ENCODE measurements at places on chromosomes 11 and 22.

DNA sequence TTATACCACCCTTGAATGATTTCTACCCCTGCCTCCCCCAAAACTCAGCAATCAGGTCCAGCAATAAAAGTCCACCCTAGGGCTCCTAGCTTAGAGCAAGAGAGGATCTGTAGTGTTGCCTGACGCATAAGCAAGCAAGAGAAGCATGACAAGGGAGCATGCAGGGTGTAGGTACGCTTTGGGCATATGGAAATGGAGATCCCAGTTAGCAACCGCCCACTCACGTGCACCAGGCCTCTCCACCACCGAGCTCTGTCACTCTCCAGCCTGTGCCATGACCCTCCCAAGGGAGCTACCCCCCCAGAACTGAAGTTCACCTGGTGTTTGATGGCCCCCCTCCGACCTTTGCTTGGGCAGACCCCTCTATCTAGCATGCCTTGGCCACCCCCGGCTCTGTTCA is 39.4 kb downstream of the SERPINH1 start:
- DNase-seq = no peak

DNA sequence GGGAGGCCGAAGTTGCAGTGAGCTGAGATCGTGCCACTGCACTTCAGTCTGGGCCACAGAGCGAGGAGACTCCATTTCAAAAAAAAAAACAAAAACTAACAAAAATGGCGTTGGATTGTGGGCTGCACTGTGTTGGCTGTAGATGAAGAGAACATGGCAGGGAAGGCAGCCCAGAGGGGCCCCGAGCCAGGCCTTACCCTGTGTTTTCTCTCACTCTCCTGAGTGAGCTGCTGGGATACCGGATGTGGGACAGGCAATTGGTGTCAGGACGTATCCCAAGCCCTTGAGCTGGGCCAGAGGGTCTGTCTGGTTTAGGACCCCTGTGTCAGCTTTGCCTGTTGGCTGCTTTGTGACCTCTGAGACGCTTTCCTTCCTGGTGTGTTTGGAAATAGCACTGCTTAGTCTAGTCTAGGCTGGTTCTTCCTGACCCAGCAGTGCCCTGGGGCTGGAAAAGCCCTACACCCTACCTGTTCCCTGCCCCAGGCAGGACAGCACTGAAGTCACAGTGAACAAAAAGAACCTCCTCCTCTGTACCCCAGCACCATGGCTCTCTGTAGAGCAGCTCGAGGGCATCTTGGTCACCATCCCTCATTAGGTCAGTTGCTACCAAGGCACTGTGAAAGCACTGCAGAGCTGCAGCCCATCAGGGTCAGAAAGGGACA is 17.8 kb downstream of the CHADL start:
- no peak for DNase-seq

- DNase-seq = no peak
These were observed 18.2 kb downstream of the ZBTB16 start for GRCh38 chr11:114077482-114078305.

DNA sequence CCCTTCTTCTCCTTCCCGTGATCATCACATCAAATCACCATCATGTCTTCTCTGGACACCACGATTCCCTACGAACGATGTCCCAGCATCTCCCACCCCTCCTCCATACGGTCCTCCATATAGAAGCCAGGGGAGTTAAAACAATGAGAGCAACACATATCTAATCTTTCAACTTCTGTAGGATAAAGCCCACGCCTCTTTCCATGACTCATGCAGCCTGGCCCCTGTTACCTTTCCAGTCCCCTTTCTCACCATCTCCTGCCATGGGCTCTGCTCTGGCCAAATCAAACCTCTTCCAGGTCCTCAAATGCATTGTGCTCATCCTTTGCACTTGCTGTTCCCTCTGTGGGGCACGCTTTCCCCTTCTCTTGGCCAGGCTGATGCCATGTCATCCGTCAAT is 23.6 kb downstream of the RPS6KA4 start:
- DNase-seq = no peak

GRCh38 chr11:116114198-116114651 is 610.0 kb upstream of the CADM1 start:
- DNase-seq = no peak

GRCh38 chr11:92948116-92948515 is 21.3 kb upstream of the MTNR1B start:
- DNase-seq = peak; percentile 89

DNA sequence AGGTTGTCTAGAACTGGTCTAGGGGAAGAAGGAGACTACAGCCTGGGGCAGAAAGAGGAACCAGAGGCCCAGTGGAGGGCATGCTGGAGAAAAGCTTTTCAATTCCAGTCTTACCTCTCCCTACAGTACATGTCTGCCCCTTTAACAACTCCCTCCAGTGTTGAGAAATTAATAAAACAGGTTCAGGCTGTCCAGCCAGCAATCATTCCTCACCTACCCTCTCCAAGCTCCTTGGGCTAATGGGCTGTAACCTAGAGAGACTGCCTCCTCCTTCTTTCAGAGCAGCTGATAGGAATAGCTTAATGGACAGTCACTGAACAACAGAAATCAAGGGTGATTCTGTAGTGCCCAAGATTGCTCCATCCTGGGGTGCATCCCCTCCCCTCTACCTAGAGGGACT is 8.8 kb downstream of the SLC35F2 start:
- DNase-seq = peak; percentile 68

GRCh38 chr11:120168108-120168959 is 30.4 kb upstream of the TRIM29 start:
- no peak for DNase-seq

DNA sequence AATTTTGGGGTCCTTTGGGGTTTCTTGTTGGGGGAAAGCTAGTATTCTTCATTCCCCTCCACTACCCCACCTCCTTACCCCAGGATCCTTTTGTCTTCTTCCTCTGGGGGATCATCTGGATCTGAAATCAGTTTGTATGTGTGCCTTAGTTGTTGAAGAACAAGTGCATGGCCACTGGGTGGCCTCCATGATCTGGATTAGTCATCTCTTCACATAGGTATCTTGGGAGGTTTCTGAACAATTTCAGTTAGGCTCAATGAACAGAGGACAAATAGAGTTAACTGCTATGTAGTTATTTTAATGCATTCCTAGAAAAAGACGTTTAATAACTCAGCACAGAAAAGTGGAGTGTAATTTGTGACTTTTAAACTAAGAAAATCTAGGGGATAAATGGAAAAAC is 7.1 kb upstream of the VWA5A start:
- DNase-seq = peak; percentile 63

DNA sequence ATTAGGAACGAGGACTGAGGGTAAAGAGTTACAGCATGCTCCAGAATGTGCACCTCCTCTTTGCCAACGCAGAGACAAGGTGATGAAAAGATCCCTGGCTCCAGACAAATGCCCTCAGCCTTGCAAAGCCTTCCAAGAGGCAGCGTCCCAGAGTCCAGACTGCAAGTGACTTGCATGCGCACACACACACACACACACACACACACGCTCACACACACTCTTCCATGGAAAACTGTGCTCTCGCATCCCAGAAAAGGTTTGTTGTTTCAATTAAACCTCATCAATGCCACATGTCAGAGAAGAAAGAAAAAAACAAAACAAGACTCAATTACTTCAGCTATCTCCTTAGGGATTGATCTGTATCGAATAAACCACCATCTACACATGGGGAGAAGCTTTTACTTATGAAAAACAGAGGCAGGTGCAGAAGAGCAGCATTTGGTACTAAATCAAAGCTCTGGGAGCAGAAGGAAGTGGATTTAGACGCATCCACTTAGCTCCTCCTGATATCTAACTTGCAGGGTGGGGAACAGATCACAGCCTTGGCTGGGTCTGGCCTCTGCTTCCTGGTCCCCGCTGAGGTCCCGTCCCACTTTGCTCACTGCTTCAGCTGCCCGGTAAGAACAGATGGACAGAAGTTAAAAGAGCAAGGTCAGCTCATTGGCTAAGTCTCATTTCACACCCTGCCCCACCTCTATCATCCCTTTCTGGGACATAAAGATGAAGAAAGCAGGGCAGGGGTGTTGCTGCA is 249.8 kb upstream of the BLID start:
- no peak for DNase-seq

DNA sequence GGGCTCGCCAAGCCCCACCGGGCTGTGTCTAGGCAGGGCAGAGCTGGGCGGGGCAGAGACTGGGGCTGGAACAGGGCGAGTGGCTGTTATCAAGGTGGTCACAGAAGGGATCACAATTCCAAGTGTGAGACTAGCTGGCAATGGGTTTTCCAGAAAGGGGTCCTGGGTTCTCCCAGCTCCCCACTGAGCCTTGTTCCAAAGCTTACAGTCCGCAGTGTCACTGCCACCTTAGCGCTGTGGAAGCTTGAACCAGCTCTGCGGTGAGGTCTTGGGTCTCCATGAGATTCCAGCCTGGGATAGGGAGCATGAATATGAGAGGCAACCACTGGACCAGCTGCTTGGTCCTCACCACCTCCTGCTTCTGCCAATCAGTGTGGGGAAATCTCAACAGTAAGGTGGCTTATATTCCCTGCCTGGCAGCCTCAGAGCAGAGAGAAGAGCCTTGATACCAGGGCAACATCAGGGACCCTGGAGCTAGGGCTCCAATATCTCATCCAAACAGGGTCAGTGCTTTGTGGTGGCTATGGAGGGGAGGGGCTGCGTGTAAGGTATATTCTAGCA is 831 bp downstream of the CD44 start:
- no peak for DNase-seq

GRCh38 chr22:35301372-35301874 is 1.7 kb downstream of the TOM1 start:
- DNase-seq = peak; percentile 91

- DNase-seq = no peak
These were observed 102.2 kb upstream of the FGF3 start for GRCh38 chr11:69921128-69922014.

- DNase-seq = no peak
These were observed 76.9 kb downstream of the KCNJ1 start for GRCh38 chr11:128790196-128790595.

DNA sequence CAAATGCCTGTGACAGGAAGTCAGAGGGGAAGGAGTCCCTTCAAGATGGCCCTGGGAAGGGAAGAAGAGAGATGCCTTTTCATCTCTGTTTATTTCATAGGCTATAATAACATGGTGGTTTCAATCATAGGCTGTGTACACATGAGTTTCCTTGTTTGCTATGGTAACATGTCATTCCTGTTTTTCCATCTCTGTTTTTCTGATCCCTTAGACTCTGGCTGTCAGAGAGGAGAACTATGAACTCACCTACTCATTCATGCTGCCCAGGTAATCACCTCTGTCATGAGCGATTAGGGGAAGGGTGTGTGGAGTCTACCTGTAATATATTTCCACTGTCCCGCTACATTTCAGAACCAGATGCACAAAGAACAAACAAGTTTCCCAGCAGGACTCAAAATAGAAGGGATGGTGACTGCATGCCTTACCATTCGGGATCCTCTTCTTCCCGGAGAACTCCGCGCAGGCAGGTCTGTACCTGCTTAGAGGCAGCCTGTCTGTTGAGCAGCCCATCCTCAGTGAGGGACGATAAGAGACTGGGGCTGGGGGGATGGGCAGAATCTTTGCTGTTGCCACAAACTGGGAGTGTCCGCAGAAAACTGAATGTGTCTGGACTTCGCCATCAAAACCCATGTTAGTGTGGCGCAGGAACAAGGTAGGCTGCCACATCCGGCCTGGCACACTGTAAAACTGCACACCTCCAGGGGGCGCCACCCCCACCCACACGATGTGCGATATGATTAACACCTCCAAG is 7.1 kb upstream of the PEX26 start:
- no peak for DNase-seq

GRCh38 chr11:129965248-129965647 is 37.4 kb downstream of the PRDM10 start:
- no peak for DNase-seq

DNA sequence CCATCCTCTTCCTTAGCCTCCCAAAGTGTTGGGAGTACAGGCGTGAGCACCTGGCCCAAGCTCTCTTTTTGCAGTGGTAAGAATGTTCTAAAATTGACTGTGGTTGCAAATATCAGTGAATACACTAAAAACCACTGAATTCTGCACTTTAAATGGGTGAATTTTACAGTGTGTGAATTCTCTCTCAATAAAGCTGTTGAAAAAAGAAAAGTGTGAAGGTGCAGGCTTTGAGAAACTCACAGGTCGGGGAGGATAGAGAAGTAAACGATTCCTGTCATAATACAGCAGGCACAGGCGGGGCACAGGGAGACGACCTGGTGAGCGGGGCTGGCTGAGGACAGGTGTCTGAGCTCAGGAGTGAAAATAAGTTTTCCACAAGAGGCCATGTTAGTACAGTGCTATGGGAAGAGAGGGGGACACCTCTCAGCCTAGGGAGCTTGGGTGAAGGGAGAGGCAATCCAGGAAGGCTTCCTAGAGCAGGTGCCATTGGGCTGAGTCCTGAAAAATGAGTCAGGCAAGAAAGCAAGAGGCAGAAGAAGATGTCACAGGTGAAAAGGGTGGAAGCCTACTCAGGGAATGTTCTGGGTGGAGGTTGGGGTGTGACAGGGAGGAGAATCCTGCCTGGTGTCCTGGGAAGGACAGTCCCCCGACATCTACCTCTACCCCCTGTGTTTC is 26.1 kb downstream of the LIF start:
- DNase-seq = no peak

GRCh38 chr22:23715806-23716375 is 25.1 kb downstream of the RGL4 start:
- peak; percentile 4 for DNase-seq

GRCh38 chr11:16280256-16280682 is 76.1 kb downstream of the SOX6 start:
- no peak for DNase-seq

GRCh38 chr22:48713272-48714205 is 1114.1 kb downstream of the BRD1 start:
- DNase-seq = no peak

GRCh38 chr11:680476-680875 is 14.5 kb downstream of the DEAF1 start:
- no peak for DNase-seq

DNA sequence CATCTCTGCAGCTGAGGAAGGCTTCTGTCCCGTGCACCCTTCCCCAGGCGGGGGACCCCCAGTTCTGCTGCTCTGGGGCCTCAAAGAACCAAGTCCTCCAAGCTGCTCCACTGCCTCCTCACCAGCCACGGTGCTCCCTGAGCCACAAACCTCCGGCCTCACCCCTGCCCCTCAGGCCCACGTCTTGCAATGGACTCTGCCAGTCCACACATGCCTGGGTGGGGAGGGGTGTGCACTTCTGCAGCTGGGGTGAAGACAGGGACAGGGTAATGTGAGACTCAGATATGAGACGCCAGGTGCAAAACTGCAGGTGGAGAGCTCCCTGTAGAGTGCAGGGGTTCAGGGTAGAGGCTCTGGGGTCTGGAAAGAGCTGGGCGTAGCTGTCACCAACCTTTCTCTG is 3.2 kb upstream of the PTDSS2 start:
- no peak for DNase-seq

DNA sequence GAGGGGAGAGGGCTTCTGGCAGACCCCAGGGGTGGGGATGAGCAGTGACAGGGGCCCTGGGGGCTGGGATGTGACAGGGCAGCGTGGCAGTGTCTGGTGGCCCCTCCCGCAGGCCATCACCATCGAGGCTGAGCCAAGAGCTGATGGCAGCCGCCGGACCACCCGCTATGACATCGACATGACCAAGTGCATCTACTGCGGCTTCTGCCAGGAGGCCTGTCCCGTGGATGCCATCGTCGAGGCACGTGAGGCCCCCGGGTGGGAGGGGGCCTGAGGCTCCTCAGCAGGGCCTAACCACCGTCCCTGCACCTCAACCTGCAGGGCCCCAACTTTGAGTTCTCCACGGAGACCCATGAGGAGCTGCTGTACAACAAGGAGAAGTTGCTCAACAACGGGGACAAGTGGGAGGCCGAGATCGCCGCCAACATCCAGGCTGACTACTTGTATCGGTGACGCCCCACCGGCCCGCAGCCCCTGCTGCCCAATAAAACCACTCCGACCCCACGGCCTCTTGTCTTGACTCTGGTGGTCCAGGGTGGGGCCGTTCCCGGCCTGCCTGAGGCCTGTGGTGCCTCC is 2.6 kb upstream of the TCIRG1 start:
- no peak for DNase-seq

All from renal cortical epithelial cell (primary cell).